ENCODE measurements at places on chromosomes 3 and 15.

- DNase-seq = no peak
Observed at GRCh38 chr15:82914396-82914795, 38.1 kb downstream of the HOMER2 start.

- DNase-seq = no peak
Observed at GRCh38 chr3:138049157-138049919, 39.4 kb downstream of the CLDN18 start.

DNA sequence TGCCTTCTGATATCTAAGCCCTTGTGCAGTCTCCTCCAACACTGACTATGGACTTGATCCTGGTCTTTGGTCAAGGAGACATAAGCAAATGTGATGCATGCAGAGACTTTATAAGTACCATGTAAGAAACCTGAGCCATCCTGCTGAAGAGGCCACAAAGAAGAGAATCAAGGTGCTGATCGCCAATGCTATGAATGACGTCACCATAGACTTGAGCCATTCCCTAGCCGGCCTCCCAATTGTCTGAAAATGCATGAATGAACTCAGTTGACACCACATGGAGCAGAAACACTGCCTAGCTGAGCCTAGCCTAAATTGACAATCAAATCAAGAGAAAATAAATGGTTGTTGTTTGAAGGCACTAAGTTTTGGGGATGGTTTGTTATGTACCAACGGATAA, 51.9 kb downstream of the CERS3 start:
- DNase-seq = no peak

DNA sequence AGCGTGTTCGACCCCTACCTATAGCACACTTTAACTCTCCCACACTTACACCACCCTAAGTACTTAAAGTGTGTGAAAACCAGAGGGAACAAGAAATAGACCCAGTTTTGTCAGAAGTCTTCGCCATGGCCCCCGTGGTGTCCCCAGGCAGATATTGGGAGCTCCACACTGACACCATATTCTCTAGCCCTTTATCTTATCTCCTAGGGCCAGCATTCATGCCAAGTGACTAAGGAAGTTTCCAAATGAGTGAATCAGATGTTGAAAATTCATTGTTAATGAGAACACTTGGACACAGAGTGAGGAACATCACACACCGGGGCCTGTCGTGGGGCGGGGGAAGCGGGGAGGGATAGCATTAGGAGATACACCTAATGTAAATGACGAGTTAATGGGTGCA, 31.8 kb downstream of the P3H2 start:
- DNase-seq = no peak

DNA sequence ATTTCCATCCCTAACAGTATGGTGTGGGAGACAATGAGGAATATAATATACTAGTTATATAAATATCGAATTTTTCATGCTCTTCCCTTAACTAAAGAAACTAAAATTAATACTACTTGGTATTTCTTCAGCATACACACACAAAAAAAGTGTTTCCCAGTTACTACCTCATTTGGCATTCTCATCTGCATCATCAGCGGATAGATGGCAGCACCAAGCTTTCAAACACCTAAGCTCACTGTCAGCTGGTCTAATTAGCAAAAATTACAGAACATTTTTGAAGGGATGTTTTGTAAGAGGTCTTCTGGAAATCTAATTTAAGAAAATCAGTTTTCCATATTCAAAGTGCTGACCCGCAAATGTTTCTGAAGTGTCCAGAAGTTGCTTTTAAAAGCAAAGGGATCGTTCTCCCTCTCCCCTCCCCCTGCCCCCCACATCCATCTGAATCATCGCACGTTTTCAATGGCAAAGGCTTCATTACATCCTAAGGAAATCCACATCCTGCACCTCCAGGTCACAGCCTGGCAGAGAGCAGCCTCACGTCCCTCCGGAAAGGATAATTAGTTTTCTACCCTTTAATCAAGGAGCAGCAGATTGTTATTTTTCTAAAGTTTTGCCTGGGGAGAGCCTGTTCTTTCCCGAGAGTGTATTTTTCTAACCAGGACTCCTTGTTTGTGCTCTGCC, 86.1 kb upstream of the SPATA12 start:
- DNase-seq = no peak

DNA sequence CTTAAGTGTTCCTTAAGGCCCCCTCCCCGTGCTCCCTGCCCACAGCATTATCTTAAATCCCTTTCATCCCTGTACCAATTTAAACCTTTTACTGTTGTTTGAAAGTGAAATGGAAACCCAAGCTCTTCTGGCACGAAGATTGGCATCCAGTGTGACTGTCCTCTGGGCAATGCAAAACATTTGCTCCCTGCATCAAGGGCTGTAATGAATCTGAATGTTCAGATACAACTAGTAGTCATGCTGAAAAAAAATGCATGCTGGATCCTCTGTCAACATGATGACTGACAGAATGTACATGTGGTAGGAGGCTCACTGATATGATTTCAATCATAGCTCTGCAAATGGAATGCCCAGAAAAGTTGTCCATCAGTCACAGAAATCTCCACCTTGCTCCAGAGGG, 8.1 kb upstream of the CDIN1 start:
- no peak for DNase-seq

- DNase-seq = no peak
Observed at GRCh38 chr15:82051664-82052063, 5.8 kb upstream of the MEX3B start.

DNA sequence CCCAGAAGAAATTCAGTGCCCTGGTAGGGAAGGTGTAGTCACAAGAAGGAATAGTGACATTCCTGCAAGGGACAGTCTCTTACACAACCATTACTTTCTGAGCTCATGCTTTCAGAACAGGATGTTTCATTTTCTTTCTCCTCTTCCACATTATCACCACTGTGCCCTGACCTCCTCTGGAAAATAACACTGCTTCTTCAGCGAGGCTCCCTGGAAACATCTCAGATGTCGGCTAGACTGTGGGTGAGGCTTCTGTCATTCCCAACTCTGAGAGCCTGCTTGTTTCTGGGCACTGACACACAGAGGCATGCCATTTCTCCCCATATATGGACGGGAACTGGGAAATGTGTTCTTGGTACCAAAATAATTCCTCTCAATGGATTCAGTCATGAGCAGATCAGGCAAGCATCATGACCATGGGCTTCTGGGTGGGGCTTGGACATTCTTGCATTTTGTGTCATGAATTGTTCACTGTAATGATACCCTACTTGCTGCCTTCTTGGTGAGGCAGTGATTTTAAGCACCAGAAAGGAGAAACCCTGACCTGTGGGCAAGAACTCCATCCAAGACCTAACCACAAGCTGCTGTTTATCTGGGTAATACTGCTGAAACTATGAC, 14.3 kb upstream of the TNFAIP8L3 start:
- no peak for DNase-seq

DNA sequence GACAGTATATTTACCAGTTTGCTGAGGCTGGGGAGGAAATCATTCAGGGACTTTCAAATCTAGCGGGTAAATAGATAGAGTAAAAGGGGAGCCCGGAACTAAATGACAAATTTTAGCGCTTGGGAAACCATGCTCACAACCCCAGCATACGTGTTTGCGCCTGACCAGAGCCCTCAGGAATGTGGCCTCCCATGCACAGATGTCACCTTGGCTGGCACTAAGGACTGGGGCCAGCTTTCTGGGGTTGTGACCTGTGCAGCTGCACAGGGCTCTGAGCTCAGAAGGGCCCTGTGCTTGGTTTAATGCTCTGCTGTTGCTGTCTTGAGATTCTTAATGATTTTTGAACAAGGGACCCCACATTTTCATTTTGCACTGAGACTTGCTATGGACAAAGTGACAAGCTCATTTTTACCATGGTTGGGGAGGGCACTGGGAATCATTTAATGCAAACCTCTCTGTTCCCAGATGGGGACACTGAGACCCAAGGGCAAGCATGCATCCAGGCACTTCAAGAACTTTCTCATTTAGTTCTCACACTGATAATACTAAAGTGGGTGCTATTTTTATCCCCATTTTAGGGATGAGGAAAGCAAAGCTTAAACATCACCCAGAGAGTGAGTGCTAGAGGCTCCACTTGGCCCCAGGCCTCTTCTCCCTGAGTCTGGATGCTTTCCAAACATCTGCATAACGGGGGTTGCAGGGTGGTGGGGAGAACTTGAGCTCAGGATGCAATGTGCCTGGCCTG, 44.1 kb upstream of the FAM107A start:
- DNase-seq = no peak

GRCh38 chr3:89067736-89068135, 39.7 kb upstream of the EPHA3 start:
- DNase-seq = no peak

DNA sequence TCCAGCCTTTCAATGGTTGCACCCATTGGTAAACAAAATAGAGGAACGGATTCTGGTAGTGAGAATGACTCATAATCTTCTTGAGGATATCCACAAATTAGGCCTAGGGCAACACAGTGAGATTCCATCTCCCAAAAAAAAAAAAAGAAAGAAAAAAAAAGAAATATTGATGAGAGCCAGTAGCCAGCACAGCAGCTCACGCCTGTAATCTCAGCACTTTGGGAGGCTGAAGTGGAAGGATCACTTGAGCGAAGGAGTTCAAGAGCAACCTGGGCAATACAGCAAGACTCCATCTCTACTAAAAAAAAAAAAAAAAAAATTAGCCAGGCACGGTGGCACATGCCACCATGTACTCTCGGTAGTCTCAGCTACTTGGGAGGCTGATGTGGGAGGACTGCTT, 51.9 kb downstream of the DENND4A start:
- DNase-seq = no peak

GRCh38 chr3:176987901-176988650, 209.2 kb downstream of the TBL1XR1 start:
- DNase-seq = no peak

GRCh38 chr15:31440754-31441311, 114.2 kb downstream of the KLF13 start:
- peak; percentile 44 for DNase-seq

DNA sequence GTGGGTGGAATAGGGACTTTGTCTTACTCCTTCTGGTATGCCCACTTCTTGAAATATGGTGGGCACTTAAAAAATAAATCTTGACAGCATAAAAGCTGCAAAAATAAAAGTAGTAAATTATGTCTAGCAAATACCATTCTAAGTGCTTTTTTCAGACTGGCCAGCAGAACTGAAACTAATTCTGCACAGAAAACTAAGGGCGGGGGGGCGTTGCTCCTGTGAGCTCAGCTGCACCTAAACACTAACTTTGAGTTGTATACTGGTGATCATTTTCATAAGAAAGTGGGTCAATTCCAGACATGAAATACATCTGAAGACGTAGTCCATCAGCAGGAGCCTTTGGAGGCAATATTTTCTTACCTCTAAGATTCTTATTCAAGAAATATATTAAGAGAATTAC, 114.8 kb downstream of the WDR76 start:
- DNase-seq = no peak

DNA sequence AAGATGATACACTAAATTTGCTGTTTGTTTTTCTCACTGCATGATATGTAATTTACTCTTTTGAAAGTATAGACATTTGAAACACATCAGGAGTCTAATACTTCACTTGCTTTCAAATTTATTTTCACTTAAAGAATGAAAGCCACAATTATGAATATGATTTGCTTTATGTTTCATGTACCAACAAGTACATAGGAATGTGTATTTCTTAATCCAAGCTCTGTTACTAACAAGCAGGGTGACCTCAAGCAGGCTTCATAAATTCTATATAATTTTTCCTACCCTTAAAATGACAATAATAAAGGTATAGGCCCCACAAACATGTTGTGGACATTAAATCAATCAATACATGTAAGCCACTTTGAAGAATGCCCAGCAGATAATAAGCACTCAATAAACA, 170.2 kb upstream of the P2RY1 start:
- DNase-seq = no peak

DNA sequence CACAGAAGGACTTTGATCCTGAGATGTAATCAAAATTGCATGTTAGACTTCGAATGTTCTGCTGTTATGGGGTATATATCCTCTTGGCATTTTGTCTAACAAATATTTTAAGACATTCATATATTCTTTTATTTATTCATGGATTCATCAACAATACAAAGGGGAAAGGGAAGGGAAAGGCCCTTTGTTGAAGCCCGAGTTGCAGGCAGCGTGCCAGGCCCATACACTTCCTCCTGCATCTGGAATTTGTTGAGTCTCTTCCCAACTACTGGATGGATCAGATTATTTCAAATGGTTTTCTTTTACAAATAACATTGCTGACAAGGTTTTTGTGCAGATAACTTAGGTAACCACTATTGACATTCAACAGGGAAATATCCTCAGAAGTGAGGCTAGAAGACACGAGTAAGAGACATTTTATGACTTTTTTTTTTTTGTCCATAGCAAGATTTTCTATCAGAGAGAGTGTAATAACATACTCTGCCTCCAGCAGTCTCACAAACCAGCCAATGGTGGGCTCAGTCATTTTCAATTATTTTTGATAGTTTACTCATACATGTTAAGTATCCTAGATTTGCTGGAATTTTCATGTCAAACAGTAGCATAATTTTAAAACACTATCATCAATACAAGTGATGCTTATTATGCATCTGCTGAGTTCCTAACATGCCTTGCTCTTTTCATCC, 94.3 kb downstream of the RPL39L start:
- DNase-seq = no peak

- no peak for DNase-seq
Observed at GRCh38 chr3:129758785-129759320, 134.7 kb downstream of the TMCC1 start.

GRCh38 chr3:62948921-62949320, 73.7 kb upstream of the CADPS start:
- DNase-seq = no peak

GRCh38 chr3:161969867-161970266, 473.3 kb downstream of the OTOL1 start:
- no peak for DNase-seq

DNA sequence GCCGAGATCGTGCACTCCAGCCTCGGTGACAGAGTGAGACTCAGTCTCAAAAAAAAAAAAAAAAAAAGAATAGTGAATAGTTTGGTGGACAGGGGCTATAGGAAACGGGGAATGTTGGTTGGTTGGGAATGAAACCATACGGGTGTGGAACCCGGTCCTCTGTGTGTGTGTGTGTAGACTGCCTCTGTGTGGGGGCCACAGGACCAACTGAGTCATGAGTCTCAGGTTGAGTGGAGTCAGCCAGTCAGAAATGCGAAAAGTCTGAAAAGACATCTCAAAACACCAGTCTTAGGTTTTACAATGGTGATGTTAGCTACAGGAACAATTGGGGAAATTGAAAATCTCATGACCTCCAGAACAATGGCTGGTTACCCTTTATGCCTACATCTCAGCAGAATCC, 44.5 kb downstream of the ZDHHC19 start:
- no peak for DNase-seq

DNA sequence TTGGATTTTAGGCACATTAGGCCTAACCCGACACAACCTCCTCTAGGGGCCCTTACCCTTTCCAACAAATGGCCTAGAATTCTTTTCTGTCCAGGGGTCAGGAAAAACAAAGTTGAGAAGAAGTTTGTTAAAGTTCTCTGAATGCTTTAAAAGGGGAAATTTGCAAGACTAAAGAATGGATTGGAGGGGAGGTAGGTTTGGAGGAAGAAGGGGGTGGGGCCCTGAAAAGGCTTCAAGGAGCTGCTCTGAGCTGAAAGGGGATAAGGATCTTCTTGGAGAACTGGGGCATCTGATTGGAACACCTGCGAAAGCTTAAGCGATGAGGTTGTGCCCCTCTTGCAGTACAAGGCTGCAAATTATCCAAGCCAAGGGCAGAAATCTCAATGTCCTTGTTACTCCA, 3.9 kb upstream of the SENP2 start:
- DNase-seq = no peak

GRCh38 chr15:56839099-56839498, 79.3 kb upstream of the TCF12 start:
- no peak for DNase-seq

Measured in CD4-positive, alpha-beta T cell treated with Interleukin-21 for 1 hour (primary cell).